ENCODE measurements at places on chromosomes 1 and 21.
A peak's percentile ranks its signal among the peaks of the same experiment; 100 is the strongest.

GRCh38 chr1:22418933-22419382 lies 32.7 kb upstream of the ZBTB40 start:
- peak; percentile 49 for DNase-seq

DNA sequence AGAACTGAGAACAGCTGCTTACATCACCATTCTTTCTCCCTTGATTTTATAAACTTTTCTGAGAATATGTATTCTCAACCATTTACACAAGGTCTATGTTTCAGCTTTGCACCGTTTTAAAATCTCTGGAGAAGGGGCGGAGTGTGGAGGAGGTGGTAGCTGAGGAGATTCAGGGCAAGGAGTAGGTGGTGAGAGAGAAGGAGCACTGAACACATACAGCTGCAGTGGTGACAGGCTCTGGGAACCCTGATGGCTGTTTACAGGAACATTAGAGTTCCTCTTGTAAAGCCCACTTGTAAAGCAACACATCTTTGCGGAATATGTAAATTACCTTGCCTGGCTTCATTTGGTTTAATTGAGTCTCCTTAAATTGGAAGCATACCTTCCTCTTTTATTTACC lies 89.7 kb downstream of the SMYD2 start:
- no peak for DNase-seq

DNA sequence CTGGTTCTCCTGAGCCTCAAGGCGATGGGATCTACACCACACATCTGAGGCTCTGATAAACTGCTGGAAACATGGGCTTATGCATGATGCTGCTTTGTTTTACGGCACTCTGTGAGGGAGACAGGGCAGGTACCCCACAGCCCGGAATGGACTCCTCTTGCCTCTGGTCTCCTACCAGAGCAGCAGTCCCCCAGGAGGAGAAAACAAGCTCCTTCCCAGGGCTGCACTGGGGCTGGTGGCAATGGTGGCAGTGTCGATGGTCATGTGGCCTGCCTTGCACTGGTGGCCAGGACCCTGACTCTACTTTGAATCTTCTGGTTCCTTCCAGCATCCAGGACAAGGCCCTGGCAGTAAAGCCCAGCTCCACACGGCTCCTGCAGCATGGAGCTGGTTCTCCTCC lies 79.4 kb downstream of the TOMM20 start:
- DNase-seq: no peak

- no peak for DNase-seq
Measured at GRCh38 chr21:46426313-46427046, 32.2 kb upstream of the DIP2A start.

- DNase-seq: no peak
Measured at GRCh38 chr21:25513810-25514209, 93.5 kb downstream of the MRPL39 start.

Measured in astrocyte of the hippocampus (primary cell).